ENCODE measurements at places on chromosomes 2 and 18. TPM values are rescaled to one million over a fixed set of nuclear protein-coding genes. Genes with fewer than 3 reads are reported as not detected.

- no peak for DNase-seq
These were observed 10.0 kb downstream of the INPP4A start for GRCh38 chr2:98454500-98455235.

DNA sequence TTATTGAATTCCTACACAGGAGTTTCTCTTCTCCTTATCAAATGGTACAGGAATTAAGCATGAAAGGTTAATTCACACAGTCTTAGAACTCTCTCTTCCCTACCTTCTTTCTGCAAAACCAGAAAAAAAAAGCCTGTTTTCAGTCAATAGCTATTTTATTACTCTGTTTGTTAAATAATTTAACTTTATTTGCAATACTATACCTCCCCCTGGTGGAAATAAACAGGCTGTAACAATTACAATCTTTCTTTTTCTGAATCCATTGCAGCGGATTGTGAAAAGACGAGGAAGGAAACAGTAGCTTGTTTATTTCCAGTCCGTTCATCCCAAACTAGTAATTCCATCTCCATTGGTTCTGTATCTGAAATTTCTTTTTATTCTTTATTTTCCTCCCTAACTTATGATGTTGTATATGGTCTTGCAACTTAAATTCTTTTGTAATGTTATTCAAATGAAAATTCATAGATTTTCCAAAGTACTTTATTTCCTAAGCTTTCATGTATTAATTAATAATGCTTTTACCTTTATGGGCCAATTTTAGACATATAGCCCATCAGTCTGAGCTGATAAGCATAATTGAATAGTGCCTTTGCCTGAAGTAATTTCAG, 165.2 kb downstream of the SH3BP4 start:
- no peak for DNase-seq

- no peak for DNase-seq
These were observed 114.9 kb downstream of the PMS1 start for GRCh38 chr2:189899101-189899500.

GRCh38 chr2:44562737-44563136, 201.0 kb downstream of the CAMKMT start:
- DNase-seq: no peak

- peak; percentile 53 for DNase-seq
These were observed 131.2 kb upstream of the TTC39C start for GRCh38 chr18:23883277-23883790.

ANKRD44 gene
- polyA plus RNA-seq: 0.17 TPM

CLEC4F gene
- not detected for polyA plus RNA-seq

NEUROD1 gene
- not detected for polyA plus RNA-seq

SAG gene
- polyA plus RNA-seq: not detected

LINC00305 gene
- polyA plus RNA-seq: not detected

All from keratinocyte (primary cell).